ENCODE measurements at places on chromosomes 2 and 18.

DNA sequence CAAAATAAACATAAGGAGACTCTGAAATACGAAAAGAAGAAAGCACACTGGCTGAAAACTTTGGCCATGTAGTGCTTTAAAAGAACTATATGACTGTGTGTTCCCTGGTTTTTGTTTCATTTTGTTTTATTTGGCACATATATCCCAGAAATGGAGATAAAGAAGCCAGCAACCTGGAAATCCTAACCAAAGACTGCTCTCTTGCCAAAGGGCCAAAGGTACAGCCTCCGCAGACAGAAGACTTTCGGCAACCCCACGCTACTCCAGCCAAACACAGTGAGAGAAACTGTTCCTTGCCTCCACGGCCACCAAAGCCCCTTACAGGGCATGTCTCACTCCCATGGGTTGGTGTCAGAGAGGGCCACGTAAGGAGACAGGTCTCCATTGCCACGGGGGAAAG lies 381.2 kb upstream of the NETO1 start:
- no peaks in the 10 kb centered on the region for H3K36me3 ChIP-seq
- H3K27me3 ChIP-seq = no peaks in the 10 kb centered on the region
- DNase-seq = no peak
- H3K4me3 ChIP-seq = no peak overlapping the region

GRCh38 chr2:137809837-137810236 lies 154.4 kb upstream of the HNMT start:
- DNase-seq = no peak
- H3K27me3 ChIP-seq = no peaks in the 10 kb centered on the region
- H3K4me3 ChIP-seq = no peak overlapping the region
- H3K4me1 ChIP-seq = no peaks in the 10 kb centered on the region
- H3K36me3 ChIP-seq = no peaks in the 10 kb centered on the region
- H3K27ac ChIP-seq = no peak overlapping the region

- no peak overlapping the region for H3K27ac ChIP-seq
- no peaks in the 10 kb centered on the region for H3K27me3 ChIP-seq
- no peaks in the 10 kb centered on the region for H3K36me3 ChIP-seq
- DNase-seq = no peak
- H3K4me3 ChIP-seq = no peak overlapping the region
Observed at GRCh38 chr2:212505586-212505985, 33.0 kb downstream of the ERBB4 start.

DNA sequence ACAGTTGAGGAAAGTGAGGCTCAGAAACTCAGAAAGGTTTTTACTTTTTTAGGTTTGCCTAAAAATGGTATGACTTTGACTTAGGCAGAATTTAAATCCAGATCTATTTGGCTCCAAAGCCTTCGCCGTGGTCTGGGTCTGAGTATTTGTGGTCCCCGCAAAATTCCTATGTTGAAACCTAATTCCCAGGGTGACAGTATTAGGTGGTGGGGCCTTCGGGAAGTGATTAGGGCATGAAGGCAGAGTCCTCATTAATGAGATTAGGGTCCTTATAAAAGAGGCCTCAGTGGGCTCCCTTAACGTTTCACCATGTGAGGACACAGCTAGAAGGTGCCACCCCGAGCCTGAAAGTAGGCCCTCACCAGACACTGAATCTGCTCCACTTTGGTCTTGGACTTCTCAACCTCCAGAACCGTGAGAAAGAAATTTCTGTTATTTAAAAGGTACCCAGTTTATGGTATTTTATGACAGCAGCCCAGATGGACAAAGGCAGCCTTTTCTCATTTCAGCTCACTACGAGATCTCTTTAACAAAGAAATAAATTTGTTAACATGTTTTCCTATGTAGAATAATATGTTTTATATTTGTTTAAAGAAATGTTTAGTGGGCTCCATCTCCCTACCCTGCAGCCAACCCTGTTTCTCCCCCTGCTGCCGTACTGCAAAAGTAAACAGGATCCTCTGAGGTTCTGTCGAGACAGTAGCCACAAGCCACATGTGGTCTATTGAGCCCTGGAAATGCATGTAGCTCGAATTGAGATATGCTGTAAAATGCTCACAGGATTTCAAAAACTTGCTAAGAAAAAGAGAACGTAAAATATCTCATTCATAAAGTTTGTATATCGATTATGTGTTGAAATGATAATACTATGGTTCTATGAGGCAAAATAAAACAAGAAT lies 80.6 kb downstream of the MOGAT1 start:
- H3K4me1 ChIP-seq = peaks cover 46% of the 10 kb centered on the region
- H3K4me3 ChIP-seq = peak overlapping the region; percentile 37
- no peaks in the 10 kb centered on the region for H3K36me3 ChIP-seq
- DNase-seq = peak; percentile 84
- H3K27ac ChIP-seq = no peak overlapping the region
- H3K27me3 ChIP-seq = peaks cover 21% of the 10 kb centered on the region

DNA sequence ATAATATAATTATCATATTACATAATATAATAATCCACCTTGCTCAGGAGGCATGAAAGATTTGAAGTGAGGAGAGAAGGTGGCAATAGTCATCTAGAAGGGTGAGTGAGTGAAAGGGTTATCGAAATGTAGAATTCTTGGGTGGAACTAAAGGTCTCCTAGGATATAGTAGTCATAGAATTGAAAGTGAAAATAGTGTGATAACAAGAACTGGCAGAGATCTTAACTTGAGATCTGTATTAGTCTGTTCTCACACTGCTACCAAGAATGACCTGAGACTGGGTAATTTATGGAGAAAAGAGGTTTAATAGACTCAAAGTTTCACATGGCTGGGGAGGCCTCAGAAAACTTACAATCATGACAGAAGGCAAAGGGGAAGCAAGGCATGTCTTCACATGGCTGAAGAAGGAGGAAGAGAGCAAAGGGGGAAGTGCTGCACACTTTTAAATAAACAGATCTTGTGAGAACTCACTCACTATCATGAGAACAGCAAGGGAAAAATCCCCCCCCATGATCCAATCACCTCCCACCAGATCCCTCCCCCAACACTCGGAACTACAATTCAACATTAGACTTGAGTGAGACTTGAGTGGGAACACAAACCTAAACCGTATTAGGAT lies 351.5 kb downstream of the NR4A2 start:
- no peak for DNase-seq
- H3K27me3 ChIP-seq = no peaks in the 10 kb centered on the region
- no peak overlapping the region for H3K4me3 ChIP-seq
- no peaks in the 10 kb centered on the region for H3K4me1 ChIP-seq

Measured in activated CD8-positive, alpha-beta T cell treated with anti-CD3 and anti-CD28 coated beads, Interleukin-2, amount 10 ng/mL, durations not matched to agents 7 days and 5 days (primary cell).